Activated CD8-positive, alpha-beta memory T cell treated with anti-CD3 and anti-CD28 coated beads for 48 hours (primary cell): ENCODE measurements at places on chromosomes 3 and 15.

DNA sequence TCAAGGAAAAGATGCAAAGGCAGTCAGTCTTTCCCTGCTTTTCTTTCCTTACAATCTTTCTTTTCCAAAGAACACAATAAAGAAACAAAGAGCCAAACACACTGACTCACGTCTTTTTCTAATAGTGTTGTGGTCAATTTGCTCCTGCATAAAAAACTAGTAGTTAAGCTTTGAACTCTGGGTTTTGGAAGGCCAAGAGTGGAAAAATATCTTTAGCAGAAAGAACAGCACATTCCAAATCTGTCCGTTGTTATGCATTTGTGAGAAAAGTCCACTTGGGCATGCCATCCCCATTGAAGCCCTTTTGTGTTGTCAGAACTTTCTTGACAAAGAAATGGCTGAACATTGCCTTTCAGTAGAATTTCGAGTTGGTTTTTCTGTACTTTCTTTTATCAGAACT, 18.2 kb downstream of the COL8A1 start:
- no peak for DNase-seq

DNA sequence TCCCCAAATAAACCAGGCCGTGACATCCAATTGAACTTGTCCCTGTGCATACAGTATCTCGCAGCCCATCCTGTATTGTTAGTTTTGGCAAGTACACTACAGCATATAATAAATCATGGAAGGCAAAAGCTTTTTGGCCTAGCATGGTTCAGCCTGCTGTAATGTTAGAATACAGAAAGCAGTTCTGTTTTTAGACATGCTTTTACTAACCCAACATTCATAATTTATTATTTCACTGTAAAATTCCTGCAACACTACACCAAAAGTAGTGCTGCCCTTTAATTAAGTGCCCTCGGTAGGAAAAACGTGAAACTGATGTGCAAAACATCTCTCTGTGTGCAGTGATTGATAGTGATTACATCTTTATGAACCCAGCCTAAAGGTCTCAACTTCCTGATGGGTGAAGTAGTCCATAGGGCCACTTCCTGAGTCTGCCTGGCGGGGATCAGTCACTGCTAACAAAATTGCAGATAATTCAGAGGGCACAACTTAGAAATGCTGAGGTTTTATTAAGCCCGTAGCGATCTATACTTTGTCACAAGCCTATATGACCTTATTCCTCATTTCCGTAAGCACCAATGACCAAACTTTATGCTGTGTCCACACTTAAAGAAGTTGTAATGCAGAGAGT, 227.8 kb downstream of the CDIN1 start:
- DNase-seq, result no peak

- DNase-seq, result no peak
Measured at GRCh38 chr3:81251096-81251495, 510.3 kb downstream of the GBE1 start.

DNA sequence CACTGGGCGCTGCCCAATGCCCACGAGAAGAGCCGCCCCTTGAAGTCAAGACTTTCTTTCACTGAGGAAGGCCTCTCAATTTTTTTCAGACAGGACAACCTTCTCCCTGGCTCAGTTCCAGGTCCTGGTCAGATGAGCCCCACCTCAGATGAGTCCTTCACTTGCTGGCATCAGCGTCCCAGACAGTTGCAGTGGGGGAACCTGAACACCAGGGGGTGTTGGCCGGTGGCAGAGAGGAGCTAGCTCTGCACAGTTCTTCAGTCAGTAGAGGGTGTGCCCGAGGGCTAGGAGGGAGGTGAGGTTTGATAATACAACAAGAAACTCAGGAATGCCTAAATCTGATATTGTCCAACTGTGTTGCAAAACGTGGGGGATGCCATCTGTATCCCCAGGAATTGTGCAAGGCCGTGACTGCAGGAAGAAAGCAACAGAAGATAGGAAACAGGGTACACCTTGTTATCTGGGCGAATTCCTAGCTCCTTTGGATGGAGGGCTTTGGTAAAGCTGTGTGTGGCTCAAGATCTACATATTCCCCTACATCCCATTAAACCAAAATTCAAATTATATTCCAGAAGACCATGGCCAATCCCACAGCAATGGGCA, 34.3 kb downstream of the CCR3 start:
- DNase-seq, result peak; percentile 55

- DNase-seq, result no peak
Measured at GRCh38 chr3:127170814-127171213, 22.1 kb upstream of the PRR23E start.

GRCh38 chr3:66904831-66905493, 93.1 kb upstream of the KBTBD8 start:
- no peak for DNase-seq

DNA sequence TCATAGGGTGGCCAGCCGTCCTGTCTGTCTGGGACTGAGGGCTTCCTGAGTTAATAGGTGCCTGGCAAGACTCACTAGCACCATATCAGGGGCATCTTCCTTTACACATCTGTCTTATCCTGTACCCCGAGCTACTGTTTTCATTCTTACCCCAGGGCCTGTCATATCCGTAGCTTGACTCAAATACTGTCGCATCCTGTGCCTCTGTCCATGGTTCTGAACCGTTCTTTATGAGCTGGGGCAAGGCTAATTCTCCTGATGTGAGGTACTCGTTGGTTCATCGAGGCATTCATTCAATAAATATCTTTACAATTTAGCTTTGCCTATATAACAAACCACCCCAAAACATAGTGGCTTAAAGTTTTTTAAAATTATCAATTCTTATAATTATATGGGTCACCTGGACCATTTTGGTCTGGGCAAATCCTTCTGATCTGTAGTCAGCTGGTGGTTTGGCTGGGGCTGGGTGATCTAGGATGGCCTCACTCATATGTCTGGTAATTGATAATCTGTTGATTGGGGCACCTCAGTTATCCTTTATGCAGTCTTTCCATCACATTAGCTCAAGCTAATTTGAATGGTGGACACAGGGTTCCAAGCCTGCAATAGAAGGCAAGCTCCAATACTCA, 121.2 kb downstream of the TLE3 start:
- DNase-seq, result no peak

- no peak for DNase-seq
Measured at GRCh38 chr3:13463618-13464400, 16.3 kb upstream of the HDAC11 start.

DNA sequence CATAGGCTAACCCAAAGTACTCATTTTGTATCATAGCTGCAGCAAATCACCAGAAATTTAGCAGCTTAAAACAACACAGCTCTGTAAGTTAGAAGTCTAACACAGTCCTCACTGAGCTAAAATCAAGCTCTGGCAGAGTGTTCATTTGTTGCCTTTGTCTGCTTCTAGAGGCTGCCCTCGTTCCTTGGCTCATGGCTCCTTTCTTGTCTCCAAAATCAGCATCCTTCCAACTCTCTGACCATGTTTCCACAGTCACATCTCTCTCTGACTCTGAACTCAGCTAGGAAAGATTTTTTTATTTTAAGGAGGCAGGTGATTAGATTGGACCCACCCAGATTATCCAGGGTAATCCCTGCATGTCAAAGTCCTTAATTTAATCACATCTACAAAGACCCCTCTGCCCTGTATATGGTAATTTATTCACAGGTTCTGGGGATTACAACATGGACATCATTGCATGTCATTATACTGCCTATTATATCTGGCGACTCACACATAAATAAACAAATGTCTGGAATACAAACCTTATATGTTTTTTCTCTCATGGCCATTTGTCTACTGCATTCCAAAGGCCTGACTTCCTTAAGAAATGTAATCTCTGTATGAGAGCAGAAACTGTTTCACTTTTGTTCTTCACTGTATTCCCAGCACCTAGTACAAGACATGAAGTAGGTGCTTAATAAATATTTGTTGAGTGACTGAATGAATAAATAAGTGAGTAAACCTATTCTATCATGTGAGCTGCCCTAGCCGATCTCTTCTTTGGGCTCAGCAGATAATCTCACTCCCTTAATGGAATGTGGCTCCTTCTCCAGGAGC, 15.1 kb upstream of the UACA start:
- no peak for DNase-seq

GRCh38 chr3:62376454-62376720, 3.0 kb upstream of the FEZF2 start:
- DNase-seq, result no peak

DNA sequence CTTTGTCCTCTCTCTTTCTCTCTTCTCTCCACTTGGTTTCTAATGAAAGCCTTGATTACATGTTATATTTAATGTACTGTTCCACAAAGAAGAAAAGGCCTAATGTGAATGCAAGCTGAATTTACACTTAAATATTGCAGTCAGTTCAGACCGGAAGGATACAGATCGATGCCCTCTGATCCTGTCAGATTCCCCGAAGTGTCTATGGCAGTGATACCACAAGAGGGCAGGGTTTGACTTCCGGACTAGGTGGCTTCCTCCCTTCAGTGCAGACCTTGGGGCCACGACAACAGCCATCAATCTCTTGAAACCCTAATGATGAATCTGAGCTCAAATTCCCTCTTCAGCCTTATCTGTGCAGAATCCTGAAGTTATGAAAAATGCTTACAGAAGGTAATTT, 29.5 kb downstream of the AGTR1 start:
- no peak for DNase-seq

- no peak for DNase-seq
Measured at GRCh38 chr3:69181592-69182211, 59.3 kb upstream of the LMOD3 start.
